ENCODE measurements at places on chromosomes 16 and 17.

GRCh38 chr17:16818821-16819683 lies 129.0 kb downstream of the CCDC144A start:
- no peak for DNase-seq

GRCh38 chr16:79849119-79849518 lies 248.6 kb upstream of the MAF start:
- no peak for DNase-seq

- DNase-seq = no peak
These were observed at the start of gene METRNL for GRCh38 chr17:83079352-83079747. Gene METRNL (plus strand): TSS chr17:83079609. CDS start chr17:83079816, 207 bp downstream.

GRCh38 chr16:5951486-5951885 lies 853.9 kb upstream of the EEF2KMT start:
- DNase-seq = no peak

GRCh38 chr16:87284183-87284582 lies 33.0 kb downstream of the C16orf95 start:
- DNase-seq = no peak

GRCh38 chr16:23952128-23952970 lies 116.6 kb downstream of the PRKCB start:
- peak; percentile 61 for DNase-seq

- DNase-seq = no peak
These were observed 25.6 kb downstream of the IGSF6 start for GRCh38 chr16:21626659-21627277.

- DNase-seq = no peak
These were observed at the start of gene CD300LD for GRCh38 chr17:74592087-74592990. Gene CD300LD (minus strand): TSS chr17:74592283. CDS start chr17:74592202, 81 bp downstream.

DNA sequence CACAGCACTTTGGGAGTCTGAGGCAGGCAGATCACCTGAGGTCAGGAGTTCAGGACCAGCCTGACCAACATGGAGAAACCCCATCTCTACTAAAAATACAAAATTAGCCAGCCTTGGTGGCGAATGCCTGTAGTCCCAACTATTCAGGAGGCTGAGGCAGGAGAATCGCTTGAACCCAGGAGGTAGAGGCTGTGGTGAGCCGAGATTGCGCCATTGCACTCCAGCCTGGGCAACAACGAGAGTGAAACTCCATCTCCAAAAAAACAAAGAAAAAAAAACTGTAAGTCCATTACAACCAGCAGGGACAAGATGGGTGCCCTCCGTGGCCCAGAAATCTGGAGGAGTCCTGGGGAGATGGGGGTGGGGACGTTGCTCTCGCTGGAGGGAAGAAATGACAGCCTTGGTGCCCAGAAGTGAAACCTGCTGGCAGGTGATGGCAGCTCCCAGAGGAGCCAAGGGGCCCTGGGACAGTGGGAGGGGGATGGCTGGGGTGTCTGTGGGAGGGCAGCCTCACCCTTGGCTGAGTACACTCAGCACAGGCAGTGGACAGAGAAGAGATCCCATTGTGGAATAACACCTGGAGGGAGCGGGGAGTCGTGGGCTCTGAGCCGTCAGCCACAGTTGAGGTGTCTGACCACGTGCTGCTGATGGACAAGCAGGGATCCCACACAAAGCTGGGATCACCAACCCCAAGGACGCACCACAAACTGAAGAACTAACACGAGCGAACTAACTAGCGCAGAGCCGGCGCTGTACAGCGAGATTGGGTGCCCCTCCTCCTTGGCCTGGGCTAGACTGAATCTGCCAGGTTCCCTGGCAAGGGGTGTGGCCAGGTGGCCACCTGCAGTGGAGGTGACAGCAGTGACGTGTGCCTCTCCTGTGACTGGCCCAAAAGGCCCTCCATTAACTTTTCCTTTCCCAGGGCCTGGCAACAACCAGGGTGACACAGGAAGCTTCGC lies 46.9 kb upstream of the BAHCC1 start:
- peak; percentile 74 for DNase-seq

GRCh38 chr17:34366010-34366409 lies 3.0 kb upstream of the CCL1 start:
- DNase-seq = no peak

DNA sequence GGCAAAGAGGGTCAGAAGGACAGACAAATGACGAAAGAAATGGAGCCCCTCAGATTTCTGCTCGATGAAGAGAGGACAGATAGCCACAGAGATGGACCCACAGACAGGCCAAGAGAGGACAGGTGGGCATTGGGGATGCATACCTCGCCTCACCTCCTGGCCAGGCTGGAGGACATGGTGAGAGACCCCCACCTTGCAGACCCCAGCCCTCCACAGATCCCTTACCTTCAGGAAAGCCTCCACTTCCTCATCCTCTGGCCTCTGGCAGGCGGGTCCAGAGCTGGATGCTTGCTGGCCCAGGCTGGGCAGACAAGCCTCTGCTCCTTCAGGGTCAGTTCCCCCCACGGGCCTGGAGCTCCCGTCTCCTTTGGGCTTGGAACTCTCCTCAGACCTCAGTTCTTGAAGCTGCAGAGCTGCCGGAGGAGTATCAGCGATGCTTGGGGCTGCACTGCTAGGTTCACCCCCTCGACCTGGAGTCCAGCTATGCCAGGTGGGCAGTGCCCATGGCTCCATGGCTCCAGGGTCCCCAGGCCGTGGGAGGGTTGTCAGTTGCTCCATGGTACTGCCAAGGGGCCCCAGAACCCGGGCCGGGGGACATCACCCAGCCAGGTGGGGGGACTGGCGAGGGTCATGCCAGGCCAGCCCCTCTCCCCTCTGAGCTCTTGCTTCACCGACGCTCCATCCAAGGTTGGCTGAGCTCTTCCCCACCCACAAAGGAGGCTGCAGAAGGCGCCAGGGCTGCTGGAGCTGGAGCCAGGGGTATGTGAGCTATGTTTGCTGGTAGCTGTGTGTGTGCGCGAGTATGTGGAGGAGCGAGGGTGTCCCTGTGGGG lies 1.0 kb downstream of the TSPOAP1 start:
- DNase-seq = no peak

DNA sequence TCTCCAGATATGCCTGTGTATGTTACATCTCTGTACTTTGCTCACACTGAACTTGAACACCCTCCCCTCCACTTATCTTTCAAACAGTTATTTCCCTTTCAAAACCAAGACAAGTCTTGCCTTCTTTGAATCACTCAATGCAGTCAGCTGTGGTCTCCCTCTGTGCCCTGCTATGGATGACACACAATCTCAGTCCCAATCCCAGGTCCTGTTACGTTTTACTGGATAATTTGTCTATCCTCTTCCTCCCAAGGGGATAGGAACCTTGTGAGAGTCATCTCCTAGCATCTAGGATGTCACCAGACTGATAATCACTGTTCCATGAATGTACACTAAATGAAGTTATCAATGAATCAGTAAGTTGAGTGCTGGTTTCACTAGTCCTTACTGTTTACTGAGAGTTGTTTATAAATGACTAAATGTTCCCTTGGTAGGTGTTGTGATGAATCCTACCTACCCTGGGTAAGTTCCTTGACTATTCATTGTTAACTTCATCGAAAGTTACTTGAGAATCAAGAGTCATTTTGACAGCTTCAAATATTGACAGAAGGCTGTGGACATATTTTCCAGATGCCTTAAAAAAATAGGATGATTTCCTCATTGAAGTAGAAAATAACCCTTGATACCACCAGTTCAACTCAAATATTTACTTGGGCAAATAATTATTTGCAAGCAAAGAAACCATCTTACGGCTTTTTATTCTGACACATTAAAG lies 244.9 kb downstream of the PRKCA start:
- no peak for DNase-seq

DNA sequence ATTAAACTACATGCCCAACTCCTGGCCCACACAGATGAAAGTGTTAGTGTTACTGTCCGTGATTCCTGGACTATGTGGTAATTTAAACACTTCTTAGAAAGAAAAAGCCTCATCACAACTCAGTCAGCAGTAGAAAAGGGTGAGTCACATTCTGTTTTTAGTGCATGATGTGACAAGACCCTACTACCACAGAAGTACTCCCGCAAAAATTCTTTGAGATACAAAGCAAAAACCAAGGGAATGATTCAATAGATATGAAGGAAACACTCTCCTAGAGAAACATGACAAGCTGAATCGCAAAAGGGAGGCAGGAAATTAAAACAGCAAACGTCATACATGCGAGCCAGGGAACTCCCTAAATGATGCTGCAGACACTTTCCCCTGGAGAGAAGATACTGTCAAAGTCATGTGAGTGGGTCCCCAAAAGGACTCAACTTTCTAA lies 14.4 kb downstream of the SNN start:
- DNase-seq = no peak

- DNase-seq = no peak
These were observed 40.5 kb downstream of the LCMT1 start for GRCh38 chr16:25151996-25152395.

GRCh38 chr17:50101346-50102163 lies 6.4 kb downstream of the PDK2 start:
- DNase-seq = no peak

GRCh38 chr16:89123831-89124100 lies 30.1 kb downstream of the ACSF3 start:
- no peak for DNase-seq

GRCh38 chr16:4200781-4201137 lies 41.1 kb downstream of the SRL start:
- no peak for DNase-seq

GRCh38 chr16:67674851-67675578 lies 8.4 kb downstream of the C16orf86 start:
- DNase-seq = no peak

- no peak for DNase-seq
These were observed 1.4 kb upstream of the TENT4B start for GRCh38 chr16:50151756-50152155.

- DNase-seq = no peak
These were observed 107.5 kb upstream of the ZNF750 start for GRCh38 chr17:82947051-82947991.

DNA sequence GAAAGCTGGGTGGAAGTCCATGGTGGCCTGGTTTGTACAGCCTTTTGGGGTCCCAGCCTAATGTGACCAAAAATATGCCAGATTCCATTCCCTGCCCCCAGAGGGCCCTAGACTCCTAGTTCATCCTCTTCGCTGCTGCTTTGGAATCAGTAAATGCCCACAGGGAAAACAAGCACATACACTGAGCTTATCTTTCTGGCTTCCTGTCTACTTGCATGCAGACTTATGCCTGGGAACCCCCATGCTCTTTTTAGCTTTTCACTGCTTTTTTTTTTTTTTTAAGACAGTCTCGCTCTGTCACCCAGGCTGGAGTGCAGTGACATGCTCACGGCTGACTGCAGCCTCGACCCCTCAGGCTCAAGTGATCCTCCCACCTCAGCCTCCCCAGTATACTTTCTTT lies 6.2 kb upstream of the CD300LG start:
- no peak for DNase-seq

DNA sequence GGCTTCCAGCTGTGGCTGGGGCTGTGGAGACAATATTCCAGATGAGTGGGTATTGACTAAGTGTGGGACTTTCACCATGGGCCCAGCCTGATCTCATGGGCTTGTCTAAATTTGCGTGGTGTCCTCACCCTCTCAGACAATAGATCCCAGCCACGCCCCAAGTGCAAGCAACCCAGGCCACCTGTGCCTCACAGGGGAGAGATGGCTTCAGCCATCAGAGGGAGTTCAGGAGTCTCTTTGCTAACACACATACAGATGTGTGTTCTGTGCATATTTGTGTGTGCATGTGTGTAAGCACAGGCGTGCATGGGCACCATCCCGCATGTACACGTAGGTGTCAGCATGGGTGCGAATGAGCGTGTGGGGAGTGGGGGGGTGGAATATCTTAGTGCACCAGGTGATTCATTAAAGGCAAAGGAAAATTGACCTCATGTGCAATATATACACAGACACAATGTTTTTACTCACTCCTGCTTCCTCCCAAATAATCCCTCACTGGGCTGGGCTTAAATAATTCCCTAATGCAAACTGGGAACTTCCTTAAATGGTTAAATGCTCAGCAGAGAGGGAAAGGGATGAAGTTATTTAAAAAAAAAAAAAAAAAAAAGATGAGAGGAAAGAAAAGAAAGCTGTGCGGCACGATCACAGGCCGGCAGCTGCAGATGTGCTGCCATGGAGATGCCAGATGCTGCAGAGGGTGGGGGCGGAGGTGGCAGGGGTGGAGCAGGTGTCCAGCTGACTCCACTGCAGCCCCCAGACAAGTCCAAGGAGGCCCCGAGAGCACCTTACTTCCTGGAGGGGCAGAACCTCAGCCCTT lies 24.0 kb upstream of the CDC42EP4 start:
- peak; percentile 3 for DNase-seq

DNA sequence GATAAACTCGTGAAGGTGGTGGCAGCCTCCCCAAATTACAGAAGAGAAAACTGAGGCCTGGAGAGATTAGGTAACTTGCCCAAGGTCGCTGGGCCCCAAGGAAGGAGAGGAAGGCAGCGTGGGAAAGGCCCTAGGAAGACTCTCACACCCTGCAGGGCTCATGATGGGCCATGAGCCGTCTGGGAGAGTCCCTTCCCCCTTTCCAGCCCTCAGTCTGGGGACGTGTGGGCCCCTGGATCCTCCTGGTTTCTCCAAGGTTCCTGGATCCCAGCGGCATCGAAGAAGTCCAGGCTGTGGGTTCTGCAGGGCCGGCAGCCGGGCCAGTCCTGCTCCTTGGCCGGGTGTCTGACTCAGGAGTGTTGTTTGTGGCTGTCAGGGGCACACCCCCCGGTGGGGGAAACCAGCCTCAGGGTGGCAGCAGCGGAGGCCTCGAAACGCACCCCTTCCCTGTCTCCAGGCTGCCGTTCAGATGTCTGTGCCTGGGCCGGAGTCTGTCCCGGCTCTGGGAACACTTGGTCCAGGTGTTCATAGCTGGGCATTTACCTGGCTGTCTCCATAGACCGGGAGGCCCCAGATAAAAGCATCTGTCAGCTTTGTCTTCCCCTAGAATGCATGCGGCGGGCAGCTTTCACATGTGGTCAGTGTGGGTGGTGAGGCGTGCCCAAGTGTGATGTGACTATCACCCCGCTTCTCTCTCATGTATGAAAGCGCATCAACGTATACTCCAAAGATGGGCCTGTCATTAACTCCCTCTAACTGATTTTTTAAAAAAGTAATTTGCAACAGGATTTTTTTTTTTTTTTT lies 3.7 kb upstream of the RAP1GAP2 start:
- no peak for DNase-seq

DNA sequence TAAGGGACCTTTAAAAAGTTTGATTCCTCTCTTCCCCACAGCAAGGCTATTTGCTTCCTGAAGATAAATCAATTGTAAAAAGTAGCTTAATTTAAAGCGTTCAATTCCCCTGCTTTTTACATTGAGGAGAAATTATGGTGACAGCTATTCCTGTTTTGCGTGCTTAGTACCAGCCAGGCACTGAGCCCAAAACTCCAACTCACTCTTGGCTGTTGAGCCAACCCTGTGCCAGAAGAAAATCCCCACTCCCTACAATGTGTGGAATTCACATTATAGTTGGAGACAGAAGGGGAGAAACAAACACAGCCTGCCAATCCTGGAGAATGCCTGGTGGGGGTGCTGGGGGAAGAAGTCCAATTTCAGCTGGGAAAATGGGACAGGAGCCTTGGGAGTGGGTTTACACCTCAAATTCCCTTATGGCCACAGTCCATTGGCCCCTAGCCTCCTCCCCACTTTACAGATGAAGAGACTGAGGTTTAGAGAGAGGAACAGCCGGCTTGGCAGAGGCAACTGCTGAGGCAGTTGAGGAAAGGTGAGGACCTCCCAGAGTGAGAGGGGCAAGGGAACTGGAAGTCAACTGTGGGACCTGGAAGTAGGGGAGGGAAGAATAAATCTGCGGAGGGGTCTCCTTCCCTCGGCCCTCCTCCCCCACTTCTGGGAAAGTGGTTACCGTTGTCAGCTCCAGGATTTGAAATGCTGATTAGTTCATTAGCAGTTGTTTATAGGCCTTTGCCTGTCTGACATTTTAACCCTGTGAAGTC lies 26.1 kb downstream of the CDH1 start:
- DNase-seq = no peak
